IPS-NIHi11 (cell line): ENCODE measurements at places on chromosomes 13 and 19.
A peak's percentile ranks its signal among the peaks of the same experiment; 100 is the strongest.

GRCh38 chr19:7575434-7576040, 20.1 kb upstream of the CAMSAP3 start:
- DNase-seq = no peak

- DNase-seq = peak; percentile 75
These were observed 499 bp downstream of the LSM7 start for GRCh38 chr19:2327773-2328400.

GRCh38 chr19:46068345-46069258, 27.8 kb upstream of the IGFL4 start:
- no peak for DNase-seq

DNA sequence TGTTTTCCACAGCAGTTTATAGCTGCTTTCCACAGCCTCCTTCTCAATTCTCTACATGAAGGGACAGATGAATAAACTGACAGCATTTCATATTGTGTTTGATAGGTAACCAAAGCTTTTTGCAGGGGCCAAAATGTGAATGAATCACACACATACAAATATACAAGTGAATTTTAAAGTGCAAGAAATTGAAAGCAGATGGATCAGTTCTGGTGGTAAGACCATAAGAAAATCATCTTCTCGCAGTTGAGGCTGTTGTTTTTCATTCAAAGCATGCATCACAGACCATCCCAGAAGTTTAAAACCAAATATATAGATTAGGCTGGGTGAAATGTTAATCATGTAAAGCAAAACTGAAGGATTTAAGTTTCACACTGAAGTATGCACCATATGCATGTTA, 1569.4 kb downstream of the PCDH9 start:
- DNase-seq = no peak

- DNase-seq = peak; percentile 32
These were observed 7.2 kb downstream of the VASP start for GRCh38 chr19:45514376-45515051.
